Activated CD4-positive, alpha-beta T cell treated with anti-CD3 and anti-CD28 coated beads, Interleukin-2, amount 50 U/mL, for 48 hours (primary cell): ENCODE measurements at places on chromosomes 1 and 21.

DNA sequence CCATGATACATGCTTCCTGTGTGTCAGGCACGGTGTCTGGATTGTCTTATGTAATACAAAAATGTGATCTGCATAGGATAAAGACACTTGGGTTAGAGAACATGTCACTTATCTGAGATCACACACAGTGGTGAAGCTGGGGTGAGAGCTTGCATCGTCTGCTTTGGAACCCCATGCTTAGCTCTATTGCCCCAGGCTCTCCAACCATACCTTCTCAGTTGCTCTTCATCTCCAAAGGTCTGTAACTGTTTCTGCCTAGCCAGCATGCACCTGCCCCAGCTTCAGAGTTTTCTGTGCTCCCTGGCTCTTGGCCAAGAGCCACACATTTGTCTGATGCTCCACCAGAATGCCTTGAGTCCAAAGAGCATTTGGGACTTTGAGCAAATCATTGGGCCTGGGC is 93.9 kb upstream of the COG2 start:
- DNase-seq: no peak

GRCh38 chr1:71621785-71622184 is 541.0 kb upstream of the ZRANB2 start:
- DNase-seq: no peak

DNA sequence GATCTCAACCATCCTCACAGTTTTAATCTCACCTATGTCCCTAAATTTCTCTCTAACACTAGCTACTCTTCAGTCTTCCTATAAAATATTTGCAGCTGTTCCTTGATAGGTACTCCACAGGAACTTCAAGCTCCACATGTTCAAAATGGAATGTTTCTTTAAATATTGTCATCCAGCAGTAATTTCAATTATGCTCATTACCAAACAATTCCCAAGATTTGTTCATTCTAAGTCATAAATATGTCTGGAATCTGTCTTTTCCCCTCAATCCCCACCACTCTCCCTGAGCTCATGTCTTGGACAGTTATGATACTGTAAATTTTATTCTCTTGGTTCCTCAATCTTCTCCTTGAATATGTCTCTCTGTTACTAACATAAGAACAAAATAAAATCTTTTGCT is 214.4 kb downstream of the NRIP1 start:
- no peak for DNase-seq

GRCh38 chr1:2800664-2801045 is 838 bp downstream of the TTC34 start:
- no peak for DNase-seq

GRCh38 chr1:64484651-64485050 is 14.7 kb downstream of the CACHD1 start:
- no peak for DNase-seq

DNA sequence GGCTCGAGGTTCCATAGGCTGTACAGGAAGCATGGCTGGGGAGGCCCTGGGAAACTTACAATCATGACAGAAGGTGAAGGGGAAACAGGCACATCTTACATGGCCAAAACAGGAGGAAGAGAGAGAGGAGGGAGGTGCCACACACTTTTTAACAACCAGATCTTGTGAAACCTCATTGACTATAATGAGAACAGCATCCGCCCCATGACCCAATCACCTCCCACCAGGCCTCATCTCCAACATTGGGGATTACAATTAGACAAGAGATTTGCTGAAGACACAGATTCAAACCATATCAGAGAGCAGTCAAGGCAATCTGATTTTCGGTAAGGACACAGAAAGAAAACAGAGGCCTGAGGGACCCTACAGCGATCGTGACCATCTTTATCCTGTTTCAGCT is 41.7 kb downstream of the TNFRSF9 start:
- no peak for DNase-seq

DNA sequence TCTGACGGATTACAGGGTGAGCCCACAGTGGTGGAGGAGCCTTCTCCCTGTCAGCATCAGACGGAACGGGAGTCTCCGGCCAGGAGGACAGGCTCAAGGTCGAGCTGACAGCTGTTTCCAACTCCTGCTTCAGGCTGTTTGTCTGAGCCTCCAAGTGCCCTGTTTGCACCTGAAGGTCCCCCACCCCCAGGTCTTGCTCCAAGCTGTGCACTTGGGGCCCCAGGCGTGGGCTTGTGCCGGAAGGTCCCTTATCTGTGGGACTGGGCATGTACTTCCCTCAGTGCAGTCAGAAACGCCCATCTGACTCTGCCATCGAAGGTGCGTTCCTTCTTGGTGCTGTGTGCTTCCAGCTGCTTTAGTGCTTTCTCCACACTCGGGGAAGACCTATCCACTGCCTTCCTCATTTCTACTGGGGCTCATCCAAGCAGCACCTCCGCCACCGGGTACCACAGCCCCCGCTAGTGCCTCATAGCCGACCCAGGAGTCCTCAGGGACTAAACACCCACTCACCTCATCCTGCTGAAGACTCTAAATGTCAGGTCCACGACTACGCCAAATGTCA is 29.5 kb upstream of the CR2 start:
- no peak for DNase-seq

- DNase-seq: no peak
Measured at GRCh38 chr1:196078691-196079090, 529.5 kb downstream of the KCNT2 start.

GRCh38 chr1:10673109-10673711 is 123.2 kb downstream of the CASZ1 start:
- no peak for DNase-seq

DNA sequence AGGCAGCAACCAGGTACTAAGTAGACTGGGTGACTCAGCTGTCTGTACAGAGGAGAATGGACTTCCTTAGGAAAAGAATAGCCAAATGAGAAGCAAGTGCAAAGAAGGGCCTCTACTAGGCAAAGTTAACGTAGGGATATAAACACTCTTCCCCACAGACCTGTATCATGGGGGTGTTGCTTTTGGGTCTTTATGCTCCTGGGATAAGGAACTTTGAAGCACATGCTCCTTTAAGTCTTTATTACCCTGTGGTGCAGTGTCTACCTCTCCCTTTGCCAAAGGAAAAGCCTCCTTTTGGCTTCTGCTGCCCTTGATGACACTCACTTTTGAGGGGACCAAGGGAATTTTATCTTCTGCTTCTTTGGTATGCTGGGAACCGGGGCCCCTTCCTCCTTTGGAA is 5.0 kb downstream of the RFX5 start:
- DNase-seq: no peak

DNA sequence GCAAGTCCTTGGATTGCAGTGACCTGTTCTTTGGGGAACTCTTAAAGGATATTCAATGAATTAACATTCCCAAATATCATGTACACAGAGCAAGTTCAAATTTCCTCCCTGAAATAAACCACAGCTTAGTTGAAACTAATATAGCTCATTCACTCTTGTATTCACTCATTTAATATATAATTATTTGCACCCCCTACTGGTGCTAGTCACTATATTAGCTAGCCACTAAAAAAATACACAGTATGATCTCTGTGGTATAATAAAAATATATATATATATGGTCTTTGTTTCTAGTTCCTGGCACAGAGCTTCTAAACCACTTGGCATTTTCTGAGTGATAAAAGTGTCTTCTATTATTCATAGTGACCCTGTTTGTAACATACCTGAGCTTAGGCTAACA is 177.3 kb upstream of the LYPLAL1 start:
- DNase-seq: no peak

DNA sequence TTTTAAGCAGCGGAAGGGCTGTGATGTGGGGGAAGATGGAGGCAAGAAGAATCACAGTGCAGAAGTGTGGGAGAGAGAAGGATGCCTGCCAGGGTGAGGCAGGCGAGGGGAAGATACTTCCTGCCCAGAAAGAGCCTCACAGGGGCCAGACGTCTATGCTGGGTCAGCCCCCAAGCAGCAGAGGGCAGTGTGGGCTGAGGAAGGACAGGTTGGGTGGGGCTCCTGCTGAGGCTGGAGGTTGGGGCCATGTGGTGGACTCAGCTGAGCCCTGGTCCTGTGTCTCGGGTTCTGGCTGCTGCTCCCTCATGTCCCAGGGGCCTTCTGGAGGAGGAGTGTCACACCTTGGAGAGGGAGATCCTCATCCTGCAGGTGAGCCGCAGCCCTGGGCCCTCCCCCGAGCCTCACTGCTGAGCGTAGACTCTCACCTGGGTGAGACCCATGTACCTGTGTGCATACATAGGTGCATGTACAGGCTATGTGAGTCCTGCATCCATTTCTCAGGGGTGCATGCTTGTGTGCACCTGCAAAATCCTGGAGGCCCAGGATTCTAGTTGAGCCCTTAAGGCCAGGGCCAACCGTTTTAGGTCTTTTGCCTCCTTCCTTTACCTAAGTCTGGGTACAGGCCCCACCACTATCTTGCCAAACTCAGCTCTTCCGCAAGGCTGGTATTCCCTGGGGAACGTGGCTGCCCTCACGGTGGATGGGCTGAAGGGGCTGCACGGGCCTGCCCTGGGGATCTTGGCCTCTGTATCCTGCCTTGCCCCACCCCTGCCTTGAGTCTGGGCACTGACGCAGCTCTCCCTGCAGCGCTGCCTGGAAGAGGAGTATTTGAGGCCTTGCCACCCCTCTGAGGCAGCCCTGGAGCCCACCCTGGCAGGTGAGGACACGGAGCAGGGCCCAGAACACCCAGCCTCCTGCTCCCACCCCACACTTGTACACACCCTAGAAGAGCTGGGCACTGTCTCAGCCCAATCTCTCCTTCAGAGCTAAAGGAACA is 3.7 kb downstream of the CCDC24 start:
- DNase-seq: no peak

GRCh38 chr21:39504230-39504629 is 52.5 kb downstream of the SH3BGR start:
- DNase-seq: no peak

GRCh38 chr1:29975036-29975694 is 738.8 kb downstream of the PTPRU start:
- DNase-seq: no peak

DNA sequence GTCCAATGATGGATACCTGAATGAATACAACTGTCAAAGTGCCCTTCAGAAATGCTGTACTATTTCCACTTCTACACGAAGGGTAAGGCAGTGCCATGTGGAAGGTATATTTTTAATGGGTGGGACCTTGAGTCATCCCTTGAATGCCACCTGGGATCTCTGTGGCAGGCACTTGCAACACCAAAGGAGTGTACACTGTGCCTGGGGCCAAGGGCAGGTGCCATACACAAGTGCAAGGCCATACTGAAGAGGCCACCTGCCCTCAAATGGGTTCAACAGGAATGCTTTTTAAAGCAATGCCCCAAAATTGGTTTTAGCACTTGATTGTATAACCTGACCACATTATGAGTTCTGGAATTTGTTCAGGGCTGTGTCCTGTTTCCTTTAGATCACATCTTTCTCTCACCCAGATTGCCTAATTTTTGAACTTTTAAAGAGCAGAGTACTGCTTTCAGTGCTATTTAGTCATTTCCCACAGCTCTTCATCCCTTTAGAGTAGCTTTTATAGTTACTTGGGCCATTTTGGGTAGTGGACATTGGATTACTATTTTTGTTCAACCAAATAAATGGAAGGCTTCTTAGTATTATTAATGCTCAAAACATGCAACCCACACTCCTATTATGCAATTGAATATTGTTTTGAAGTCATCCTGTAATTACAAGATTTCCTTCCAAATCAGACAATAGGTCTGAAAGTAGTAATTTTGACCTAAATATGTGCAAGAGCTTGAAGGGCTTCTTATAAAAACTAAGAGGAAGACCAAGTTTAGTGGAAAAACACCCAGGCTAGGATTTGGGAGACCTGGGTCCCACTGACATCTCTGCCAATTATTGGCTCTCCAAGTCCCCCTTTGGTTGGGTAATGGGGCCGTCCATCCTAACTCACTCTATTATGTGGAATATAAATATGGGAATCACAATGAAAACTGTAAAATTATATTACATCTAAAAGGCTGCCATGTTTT is 57.2 kb downstream of the LEPR start:
- DNase-seq: no peak
